ENCODE measurements at places on chromosomes 7 and 10.

DNA sequence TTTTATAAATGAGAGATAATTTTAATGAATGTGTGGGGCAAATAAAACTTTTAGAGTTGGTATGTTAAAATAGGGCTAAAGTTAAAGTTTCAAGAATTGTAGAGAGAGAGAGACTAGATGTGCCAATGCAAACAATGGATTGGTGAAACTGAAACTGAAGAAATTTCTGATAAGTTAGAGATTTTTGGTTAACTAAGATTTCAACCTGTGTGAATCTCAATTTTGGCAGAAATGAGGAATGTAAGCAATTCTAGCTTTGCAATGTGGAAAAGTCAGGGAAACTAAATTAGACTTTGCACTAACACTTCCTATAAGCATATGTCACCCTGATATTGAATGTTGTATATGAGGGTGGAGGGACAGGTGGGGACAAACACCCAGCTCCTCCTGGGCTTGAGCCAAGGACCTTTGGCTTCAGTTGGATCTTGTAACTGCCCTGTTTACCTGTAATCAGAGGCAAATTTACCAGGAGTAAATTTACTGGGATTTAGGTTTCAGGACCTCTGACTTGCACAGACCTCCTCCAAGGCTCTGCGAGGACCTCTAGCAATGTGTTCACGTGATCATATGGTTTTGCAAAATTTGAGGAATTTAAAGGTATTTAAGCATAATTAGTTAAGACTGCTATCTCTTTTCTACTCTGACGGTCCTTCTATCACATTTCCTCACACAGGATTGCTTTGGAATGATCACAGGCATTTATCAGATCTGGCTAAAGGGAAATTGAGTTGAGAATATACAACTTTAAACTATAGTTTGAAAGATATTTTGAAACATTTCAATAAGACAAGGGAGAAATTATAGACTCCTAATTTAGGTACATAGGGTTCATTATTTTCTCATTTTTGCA is 33.1 kb upstream of the RPA3 start:
- DNase-seq, result no peak

- DNase-seq, result no peak
These were observed 27.5 kb downstream of the OSBPL3 start for GRCh38 chr7:24952464-24952863.

DNA sequence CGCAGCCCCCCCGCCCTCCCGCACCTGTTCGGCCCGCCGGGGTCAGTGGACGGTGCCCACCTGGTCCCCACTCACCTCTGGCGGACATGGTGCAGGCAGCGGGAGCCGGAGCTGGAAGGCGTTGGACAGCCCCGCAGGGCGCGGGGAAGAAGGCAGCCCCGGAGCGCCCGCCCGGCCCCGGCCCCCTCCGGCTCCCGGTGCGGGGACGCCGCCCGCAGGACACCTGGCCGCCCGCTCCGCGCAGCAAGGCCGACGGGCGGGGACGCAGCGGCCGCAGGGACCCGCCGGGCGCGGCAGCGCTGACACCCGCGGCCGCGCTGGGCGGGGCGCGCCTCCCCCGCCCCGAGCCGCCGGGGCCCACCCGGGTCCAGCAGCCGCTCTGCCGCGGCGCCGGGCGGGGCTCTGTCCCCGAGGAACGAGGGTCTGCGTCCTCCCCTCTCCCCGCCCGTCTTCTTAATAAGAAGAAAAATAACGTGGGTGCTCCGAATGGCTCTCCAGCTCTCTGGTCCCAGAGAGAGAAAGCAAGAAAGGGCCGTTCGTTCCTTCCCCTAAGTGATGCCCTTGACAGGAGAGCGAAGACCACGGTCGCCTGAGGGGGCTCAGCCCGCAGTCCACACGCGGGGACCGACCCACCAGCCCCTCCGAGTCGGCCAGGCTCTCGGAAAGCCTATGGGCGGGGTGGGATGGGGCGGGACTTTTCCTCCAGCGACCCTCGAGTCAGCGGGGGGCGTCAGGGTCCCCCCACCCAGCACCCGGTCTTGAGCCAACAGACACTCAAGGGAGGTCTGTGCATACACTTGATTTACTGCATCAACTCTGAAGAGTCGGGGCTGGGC is 53.4 kb upstream of the FHIP2A start:
- no peak for DNase-seq

GRCh38 chr7:19336836-19337383 is 191.7 kb upstream of the FERD3L start:
- no peak for DNase-seq

- no peak for DNase-seq
These were observed 12.1 kb upstream of the PRRT4 start for GRCh38 chr7:128373606-128374005.

DNA sequence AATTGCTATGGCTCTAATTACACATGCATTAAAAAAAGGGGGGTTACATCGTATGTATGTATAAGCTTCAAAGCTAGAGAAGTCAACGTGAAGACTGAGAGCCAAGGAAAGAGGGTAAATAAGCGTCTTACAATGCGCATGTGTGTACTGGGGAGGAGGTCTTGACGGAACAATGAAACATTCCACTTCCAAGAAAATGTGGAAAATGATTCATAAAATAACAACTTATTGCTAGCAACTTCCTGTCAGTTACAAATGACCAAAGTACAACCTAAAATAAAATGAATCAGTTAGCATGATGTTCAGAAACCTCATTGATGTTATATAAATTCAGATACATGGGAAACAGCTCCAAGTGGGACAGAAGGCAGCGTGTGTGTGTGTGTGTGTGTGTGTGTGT is 104.1 kb upstream of the RHEB start:
- DNase-seq, result no peak

GRCh38 chr10:107139237-107139636 is 25.3 kb downstream of the SORCS1 start:
- DNase-seq, result no peak

DNA sequence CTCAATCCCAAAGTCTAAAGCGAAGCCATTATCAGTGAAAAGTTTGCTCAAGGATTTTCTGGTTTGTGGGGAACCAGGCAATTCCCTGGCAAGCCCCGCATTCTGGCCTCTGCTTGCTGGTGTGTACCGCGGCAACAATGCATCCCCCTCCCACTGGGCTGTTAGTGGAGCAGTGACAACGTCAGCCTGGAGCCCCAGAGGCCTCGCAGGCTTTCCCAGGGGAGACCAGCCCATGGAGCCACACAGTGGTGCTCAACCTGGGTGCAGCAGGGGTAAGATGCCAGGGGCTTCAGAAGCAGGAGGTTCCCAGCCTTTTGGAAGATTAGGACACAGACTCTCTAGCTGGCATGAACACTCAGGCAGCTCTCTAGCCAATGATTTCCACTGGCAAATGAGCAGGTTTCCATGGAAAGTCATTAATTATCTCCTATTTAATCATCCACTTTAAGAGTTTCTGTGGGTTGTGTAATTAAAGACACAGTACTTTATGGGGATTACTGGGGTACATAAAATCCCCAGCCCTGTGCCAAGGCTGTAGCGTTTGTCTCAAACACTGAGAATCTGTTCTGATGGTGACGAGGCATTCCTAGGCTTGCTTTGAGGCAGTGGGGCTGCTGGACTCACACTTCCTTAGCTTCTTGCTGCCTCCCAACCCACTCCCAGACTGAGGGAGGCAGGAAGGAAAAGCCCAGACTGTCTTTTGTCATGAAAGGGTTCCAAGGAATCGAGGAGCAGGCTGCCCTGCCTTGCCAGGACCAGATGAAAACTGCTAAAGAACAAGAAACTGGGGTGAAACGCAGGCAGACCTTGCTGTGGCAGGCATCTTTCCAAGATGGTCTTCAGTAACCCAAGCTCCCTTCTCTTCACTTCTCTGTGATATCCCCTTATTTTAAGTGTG is 411.9 kb upstream of the SHH start:
- no peak for DNase-seq

GRCh38 chr7:113628948-113629847 is 289.6 kb downstream of the PPP1R3A start:
- no peak for DNase-seq

- no peak for DNase-seq
These were observed 45.2 kb downstream of the VPS41 start for GRCh38 chr7:38863601-38864291.

- no peak for DNase-seq
These were observed 17.6 kb downstream of the GLI3 start for GRCh38 chr7:42219447-42219846.

Data from forelimb muscle (tissue), 1 donor.